ENCODE measurements at places on chromosomes 1 and 21.

DNA sequence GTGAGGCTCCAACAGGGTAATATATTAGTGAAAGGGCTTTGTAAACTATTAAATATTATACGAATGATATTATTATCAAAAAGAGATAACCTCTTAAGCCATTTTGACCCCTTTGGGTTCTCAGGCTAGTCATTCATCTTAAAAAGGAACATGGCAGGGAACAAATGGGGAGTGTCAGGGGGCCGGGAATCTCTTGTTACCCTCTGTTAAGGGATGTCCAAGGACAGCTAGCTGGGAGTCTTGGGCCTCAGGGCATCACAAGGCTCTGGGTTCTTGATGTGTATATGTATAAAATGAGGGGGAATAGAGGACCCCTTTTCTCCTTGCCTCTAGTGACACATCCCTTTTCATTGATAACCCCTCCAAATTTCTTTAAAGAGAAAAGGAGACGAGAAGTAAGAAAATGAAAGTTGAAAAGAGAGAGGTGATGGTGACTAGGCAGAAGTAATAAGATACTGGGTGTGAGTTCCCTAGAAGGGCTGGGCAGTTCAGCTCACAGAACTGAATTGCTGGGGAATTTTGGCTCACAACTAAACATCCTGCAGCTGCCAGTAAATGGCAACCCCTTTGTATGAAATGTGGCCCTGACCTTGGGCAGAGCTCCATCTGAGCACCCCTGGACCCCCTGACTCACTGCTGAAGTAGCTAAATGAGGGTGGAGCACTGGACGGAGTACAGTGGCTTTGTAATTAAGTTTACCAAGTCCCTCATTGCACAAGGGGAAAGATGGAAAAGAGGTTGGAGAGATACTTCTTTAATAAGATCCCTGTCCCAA is 20.0 kb upstream of the ZNF326 start:
- no peak for DNase-seq

DNA sequence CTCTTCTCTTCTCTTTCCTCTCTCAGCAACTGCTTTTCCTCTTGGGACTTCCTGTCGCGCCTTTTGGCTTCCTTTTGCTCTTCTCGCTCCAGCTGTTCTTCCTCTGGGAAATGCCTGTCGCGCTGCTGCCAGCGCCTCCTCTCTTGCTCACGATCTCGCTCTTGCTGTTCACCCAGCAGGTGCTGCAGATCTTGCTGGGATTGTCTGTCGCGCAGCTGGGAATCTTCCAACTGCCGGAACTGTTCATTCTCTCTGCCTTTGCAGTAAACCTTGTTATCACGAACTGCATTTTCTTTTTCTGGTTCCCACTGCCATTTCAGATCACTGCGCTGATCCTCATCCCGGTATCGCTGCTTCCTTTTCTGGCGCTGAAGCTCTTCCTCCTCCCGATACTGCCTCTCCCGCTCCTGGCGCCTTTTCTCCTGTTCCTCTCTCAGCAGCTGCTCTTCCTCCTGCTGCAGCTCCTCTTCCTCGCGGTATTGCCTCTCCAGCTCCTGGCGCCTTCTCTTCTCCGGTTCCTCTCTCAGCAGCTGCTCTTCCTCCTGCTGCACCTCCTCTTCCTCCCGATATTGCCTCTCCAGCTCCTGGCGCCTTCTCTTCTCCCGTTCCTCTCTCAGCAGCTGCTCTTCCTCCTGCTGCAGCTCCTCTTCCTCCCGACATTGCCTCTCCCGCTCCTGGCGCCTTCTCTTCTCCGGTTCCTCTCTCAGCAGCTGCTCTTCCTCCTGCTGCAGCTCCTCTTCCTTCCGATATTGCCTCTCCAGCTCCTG is 5.8 kb downstream of the TCHH start:
- DNase-seq = no peak

- DNase-seq = no peak
Measured at GRCh38 chr1:28640766-28641165, 2.1 kb downstream of the TAF12 start.

GRCh38 chr1:29478879-29479278 is 242.6 kb downstream of the PTPRU start:
- DNase-seq = no peak

- DNase-seq = no peak
Measured at GRCh38 chr1:116382857-116383483, 9.9 kb downstream of the ATP1A1 start.

GRCh38 chr1:246591504-246591903 is 25.2 kb downstream of the CNST start:
- no peak for DNase-seq

DNA sequence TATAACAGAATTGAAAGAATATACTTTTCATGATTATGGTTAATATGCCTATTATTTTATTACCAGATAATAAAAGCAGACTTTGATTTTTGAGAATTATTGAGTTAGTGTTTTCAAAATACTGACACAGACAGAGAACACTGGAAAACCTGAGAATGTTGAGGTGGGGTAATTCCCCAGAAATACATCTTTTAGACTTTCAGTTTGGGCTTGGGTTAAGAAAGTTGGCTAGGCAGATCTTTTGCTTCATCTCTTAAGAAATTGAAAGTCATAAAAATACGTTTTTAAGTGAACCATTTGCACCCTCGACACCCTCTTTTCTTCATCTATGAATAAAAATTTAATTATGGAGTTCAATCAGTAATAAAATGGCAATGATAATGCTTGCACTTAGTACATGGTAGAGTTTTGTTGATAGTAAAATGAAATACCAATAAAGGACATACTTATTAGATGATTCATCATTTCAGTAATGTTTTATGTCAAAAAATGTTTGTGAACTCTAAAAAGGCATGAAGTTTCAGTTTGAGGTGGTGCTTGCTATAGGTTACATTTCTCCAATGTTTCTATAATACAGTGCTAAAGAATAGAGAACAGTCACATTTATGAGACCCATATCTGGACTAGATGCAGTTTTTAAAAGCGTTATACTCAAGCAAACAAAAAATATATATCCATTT is 1.9 kb upstream of the SAMSN1 start:
- DNase-seq = no peak

- DNase-seq = no peak
Measured at GRCh38 chr1:22772014-22772413, 61.4 kb downstream of the EPHB2 start.

DNA sequence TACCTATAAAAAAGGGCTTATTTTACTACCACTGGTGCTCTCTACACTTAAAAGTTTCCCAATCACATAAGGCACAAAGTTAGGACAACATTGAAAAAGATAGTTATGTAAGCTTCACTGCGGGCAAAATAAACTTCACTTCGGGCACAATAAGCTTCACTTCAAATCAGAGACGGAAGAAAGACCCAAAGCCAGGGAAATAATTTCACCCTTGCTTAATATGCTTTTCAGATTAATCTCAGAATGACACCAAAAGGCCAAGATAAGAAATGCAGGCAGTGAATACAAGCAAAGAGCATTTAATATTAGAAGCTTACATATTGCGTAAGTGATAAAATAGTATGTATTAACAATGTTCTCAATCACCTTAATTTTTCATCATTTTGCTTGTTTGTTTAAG is 444.2 kb downstream of the SETD4 start:
- DNase-seq = no peak

DNA sequence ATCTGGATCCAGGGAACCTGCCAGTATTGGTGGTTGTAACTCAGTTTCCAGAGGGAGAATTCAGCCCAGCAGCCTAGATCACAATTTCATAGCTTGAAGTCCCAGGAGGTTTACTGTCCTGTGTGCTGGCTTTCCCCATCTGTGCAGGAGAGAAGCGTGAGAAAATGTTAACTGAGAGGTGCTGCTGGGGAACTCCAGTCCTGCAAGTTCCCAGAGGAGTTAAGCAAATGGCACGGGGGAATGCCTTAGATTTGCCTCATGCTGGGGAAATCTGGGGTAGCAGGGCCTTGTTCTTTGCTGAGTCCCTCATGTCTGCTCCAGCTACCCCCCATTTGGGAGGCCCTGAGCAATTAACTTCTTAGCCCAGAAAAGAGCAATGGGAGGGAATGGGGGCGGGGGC is 25.1 kb upstream of the SLAMF6 start:
- no peak for DNase-seq

DNA sequence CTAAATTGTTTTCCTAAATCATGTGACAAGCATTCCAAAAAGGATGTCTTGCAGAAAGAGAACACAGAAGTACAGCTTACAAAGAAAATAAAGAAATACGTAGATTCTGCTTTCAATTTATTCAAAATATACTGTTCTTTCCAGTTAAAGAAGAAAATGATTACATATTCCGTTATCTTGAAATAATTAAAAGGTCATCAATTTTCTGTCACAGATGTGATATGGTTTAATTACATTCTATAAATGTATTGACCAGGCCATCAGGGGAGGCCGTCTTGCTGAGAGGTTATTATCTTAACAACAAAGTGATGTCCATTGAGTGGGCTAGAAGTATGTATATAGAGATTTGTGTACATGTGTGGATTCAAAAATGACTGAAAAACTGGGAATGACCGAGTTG is 432.9 kb downstream of the SETD4 start:
- DNase-seq = no peak

- no peak for DNase-seq
Measured at GRCh38 chr1:230797376-230797920, 50.3 kb downstream of the CAPN9 start.

DNA sequence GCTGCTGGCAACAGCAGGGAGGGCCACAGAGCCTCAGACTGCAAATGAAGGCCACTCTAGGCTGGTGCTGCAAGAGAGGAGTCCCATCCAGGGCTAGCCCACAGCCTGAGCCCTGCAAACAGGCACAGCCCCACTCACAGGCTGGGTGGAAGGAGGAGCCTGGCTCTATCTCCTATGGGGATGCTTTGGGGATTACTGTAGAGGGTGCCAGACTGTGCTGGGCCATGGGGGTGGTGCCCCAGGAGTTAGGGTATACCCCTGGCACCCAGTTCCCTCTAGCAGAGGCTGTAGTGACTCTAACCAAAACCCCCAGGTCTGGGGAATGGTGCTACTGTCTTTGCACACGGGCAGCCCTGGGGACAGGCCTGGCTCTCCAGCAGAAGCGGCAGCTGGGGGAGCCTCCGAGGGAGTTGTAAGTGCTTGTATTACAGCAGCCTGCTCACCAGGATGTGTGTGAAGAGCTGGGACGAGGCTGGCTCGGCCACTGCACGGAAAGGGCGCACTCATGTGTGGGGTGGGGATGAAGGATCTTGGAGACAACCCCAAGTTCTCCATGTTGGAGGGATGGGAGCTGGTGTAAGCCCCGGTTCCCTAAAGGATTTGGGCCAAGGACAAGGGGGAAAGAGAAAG is 23.4 kb upstream of the EVA1B start:
- no peak for DNase-seq

DNA sequence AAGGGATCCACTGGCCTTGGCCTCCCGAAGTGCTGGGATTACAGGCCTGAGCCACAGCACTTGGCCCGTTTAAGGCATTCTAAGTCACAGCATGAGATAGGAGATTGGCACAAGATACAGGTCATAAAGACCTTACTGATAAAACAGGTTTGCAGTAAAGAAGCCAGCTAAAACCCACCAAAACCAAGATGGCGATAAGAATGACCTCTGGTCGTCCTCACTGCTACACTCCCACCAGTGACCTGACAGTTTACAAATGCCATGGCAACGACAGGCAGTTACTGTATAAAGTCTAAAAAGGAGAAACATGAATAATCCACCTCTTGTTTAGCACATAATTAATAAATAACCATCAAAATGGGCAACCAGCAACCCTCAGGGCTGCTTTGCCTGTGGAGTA is 33.3 kb upstream of the RCC2 start:
- no peak for DNase-seq

DNA sequence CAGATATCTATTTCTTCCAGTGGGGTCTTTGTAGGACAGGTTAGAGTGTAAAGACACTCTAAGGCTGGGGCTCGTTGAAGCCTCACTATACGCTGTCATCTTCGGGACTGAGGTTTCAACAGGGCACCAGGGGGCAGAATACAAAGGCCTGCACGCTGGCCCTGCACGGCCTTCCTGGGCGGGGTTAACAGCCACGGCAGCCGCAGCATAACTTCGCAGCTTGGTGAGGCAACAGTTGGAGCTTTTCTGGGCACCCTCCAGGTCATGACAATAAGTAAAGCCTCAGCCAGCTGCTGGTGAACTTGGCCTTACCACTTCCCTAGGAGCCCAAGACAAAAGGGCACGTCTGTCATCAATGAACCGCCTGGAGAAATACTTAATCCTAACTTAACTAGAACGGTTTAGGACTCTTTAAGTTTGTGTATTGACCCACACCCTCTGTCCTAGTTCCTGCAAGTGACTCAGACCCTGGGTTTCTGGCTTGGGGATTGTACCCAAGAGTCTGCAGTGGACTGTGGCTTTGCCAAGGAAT is 2.3 kb upstream of the RUNX1 start:
- DNase-seq = peak; percentile 40

GRCh38 chr1:158945061-158945460 is 13.7 kb downstream of the PYHIN1 start:
- no peak for DNase-seq

GRCh38 chr21:44820851-44821250 is 3.0 kb upstream of the SUMO3 start:
- DNase-seq = no peak

- DNase-seq = no peak
Measured at GRCh38 chr1:154605534-154605933, 2.5 kb downstream of the ADAR start.

DNA sequence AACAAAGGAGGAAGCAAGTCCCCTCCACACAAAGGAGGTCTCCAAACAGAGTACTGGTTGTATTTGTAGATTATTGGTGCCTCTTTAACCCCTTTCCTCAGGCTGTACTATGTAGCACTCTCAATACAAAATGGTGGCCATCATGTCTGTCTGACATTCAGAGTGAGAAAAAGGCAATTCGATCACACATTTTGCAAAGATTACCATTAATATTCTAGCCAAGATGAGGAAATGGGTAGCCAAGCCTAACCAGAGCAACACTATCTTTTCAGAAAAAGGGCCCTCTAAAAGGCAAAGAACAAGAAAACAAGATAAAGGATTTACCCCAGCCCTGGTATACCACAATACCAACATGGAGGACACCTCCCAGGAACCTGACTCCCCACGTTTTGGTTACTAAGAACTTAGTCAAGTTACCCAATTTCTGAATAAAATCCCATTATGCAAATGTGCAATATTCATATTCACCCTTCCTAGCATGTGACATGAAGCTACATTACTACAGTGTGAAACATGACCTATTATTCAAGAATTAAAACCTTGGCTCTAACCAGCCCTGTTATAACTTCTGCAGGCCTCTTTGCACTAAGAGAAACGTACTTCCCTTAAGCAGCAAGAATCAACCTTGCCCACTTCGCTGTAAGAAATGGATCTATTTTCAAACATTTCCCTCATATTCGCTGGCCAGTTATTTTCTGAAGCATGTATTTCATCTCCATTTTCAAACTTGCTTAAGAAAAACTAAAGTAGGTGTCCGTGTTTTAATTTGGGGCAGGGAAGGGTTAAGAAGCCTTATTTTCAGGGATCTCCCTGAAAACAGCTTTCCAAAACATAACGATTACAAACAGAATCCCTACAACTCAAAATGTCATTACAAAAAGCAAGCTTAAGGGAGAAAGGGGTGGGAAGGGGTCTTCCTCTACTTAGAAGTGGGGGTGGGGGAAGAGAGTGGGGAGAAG is 2.1 kb downstream of the KDM5B start:
- DNase-seq = no peak

- DNase-seq = no peak
Measured at GRCh38 chr1:172354291-172355274, 65.9 kb upstream of the C1orf105 start.
